ENCODE measurements at places on chromosomes 1 and 21.

DNA sequence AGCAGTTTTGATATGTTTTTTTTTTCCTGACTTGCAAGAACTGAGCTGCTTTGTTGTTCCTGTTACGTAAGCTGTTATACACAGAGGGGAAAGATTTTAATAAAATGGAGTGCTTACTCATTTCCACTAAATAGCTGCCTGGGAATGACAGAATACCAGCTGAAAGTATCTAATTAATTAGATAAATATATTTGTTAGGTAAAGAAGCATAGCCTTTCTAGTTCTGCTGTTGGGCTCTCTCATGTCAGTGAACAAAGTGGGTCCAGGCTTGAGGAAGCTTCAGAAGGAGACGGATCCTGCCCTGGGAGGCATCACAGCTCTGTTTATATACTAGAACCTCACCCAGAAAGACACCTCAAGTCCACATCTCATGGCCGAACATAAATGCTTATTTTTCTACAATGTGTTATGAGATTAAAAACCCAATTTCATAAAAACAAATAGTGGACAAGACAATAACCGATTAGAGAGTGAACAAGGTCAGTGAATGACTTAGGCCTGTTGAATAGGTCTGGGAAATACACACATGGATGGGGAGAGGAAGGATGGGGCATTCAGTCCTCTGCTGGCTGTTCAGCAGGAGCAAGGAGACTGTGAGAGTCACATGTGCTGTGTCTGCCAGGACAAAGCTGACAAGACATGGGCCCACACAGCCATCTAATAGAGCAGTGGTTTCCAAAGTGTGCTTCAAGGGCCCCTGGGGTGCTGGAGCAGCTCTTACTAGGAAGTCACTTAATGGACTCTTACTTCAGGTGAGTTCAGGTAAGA is 20.6 kb downstream of the TRAF5 start:
- no peak for DNase-seq

DNA sequence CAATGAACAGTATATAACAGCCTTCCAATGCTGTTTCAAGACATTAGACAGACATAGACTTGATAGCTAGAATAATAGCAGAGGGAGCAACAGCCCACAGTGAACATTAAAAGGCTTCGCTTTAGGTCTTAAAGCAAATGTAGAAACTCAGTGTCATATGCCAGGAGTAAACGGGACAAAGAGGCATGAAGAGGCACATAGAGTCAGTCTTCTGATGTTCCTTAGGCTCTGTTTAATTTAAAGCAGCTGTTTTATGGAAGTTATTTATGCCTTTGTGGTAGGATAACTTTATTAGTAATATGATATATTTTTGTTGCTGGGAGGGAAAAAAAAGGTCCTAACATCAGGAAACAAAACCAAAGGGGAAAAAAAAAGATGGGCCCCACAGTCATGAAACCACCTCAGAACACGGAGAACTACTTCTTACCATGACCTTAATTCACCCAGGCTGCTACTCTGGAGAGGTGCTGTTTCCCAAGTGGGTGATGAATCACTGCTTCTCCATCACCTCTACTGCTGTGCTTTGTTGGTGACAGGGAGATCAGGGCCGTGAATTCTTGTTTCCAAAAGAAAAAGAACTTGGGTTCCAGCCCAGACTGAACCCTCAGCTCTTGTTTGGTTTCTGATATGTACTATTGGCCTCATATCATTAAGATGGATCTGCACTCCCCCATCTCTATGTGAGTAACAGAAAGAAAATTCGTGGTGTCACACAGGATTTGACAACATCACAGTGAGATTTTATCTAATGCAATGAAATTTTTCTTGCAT is 616.9 kb downstream of the KIF26B start:
- no peak for DNase-seq

GRCh38 chr21:46243960-46244361 is 15.4 kb upstream of the LSS start:
- DNase-seq = no peak

DNA sequence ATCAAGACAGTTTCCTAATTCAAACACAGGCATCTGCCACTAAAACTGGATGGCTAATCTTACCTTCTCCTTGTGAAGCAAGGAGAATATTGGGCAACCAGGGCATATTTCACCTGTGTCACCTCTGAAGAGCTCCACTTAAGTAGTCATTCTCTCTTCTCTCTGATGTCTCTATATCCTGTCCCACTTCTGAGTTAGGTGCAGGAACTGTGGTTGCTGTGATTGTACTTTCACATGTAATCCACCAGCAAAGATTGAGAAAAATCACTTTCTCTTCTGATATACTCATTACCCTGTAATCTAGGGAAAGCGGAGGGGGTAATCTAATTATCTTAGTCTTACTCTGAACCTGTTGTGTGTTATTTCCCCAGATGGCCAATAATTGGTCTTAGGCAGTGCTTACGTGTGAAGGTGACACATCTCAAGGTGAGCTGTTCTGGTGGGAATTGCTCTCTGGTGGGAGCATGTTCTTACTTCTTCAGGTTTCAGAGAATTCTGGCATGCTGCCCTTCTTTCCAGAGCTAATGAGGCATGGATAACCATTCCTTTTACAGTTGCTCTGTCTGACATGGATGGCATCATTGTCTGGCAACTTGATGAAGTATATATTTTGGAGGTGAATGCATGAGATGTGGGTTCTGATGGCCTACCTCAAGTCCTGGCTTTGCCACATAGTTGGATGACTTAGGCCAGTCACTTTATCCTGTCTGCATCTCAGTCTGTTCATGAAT is 12.0 kb downstream of the XCL2 start:
- DNase-seq = no peak

DNA sequence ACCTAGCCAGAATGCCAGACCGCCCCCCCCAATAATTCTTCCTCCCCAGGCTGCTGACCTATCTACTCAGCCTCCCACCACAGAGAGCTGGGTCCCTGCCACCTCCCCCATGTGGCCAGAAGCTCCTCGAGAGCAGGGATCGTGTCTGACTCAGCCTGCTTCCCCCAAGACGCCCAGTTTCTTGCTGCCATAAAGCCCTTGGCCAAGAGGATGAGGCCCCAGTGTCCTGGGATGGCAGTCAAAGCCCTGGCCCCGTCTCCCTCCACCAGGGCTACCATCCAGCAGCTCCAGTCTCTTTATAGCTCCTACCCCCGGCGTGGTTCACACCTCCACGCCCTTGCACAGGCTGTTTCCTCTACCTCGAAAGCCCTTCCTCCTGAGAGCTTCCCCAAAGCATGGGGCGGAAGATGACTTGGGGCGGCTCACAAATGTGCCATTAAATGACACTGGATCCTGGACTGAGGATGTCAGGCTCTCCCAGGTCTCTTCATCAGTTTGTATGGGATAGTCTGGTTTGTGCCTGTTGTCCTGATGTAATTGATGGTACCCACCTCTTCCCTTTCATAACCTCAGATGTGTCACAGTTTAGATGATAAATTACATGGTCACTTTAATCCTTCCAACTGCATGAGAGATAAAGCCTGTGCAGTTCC is 13.2 kb downstream of the ADGRB2 start:
- DNase-seq = no peak

- DNase-seq = no peak
These were observed 101.8 kb downstream of the TMEM53 start for GRCh38 chr1:44572572-44572879.

DNA sequence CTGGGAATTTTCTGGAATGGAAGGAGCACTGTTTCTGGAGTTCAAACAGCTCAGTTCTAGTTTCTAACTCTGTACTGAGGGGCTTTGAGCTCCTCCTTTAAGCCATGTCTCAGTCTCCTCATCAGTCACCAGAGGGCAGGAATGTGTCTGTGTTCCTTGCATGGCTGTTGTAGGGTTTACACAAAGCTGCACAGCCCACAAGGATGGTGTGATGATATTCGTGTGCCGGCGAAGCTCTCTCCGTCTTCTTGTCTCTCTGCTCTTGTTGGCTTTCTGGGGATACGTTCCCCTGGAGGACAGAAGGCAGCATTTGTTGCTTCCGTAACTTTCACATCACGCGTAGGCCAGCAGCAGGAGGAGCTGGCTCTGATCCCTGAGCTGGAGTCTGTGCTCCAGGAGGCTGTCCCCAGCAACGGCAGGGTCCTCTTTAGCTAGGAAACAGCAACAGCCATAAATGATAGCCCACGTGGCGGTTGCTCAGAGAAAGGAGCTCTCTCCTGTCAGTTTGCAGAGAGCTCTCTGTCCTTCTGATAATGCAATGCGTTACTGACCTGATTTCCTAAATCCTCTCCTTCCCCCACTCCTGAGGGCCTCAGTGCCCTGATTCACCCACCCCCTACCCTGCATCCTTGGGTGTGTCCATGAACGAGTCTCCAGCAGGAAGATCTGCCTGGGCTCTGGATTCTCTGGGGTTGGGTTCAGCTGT is 189.2 kb upstream of the VAMP3 start:
- DNase-seq = no peak

DNA sequence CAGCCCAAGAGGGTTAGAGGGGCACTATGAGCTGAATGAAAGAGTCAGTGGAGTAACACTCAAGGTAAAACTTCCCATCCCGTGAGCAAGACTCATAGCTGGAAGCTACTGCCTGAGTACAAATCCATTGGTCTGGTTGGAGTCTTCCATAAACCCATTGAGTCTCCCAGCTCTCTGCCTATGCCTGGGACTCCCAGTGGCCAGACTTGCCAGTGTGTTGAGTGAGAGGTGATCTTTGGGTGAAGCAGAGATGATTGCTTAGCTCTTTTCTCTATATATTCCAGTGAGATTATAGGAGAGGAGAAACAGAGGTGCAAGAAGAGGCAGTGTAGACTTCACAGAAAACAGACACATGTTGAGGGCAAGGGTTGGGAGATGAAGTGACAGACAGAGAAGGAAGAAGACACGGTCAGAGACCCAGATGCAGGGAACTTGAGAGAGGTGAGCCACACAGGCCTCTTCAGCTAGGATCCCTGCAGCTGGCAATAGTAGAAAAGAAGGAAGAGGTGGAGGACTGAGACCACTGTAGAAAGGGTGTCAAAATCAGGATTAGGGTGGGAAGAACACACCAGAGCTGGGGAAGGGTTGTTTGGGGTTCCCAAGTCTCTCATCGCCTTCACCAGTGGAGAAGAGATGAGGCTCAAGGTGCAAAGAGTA is 3.7 kb downstream of the FOXD2 start:
- DNase-seq = no peak

DNA sequence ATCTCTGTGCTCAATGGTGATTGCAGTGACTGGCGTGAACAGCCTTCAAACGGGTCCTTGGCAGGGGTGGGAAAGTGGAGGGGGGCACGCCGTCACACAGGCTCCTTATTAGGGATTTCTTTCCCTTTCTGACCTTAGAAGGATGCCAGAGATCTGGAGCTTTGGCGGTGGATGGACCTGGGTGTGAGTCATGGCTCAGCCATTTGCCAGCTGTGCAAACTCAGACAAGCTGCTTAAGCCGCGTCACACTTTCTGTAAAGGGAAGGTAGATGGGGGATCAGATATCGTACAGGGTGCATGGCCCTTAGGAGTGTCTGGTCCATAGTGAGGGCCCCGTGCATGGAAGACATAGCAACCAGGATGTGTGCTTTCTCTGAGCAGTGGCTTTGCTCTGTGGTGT is 48.3 kb upstream of the C1orf174 start:
- DNase-seq = no peak

GRCh38 chr1:29893046-29893723 is 656.9 kb downstream of the PTPRU start:
- no peak for DNase-seq

DNA sequence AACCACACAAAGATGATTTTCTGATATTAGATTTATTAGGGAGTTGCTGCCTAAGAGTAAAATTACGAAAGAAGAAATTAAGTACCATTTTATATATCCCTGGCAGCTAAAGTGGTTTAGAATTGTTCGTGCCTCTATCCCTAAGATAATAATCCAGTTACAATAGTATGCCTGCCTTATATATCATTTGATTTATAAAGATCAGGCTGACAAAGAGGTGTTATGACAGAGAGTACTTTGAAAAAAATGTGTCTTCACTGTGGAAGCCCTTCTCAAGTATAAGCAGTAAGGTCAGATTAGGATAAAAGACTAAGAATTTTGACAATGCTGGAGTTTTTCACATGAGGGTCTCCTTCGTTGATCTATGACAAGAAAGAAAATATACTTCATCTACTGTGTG is 619.9 kb downstream of the ADGRL2 start:
- DNase-seq = no peak

GRCh38 chr1:22140694-22141093 is 2.2 kb downstream of the WNT4 start:
- no peak for DNase-seq

- DNase-seq = peak; percentile 57
These were observed 71.8 kb upstream of the ADAM30 start for GRCh38 chr1:119968068-119968492.

GRCh38 chr1:21814241-21814918 is 2.3 kb downstream of the LDLRAD2 start:
- no peak for DNase-seq

DNA sequence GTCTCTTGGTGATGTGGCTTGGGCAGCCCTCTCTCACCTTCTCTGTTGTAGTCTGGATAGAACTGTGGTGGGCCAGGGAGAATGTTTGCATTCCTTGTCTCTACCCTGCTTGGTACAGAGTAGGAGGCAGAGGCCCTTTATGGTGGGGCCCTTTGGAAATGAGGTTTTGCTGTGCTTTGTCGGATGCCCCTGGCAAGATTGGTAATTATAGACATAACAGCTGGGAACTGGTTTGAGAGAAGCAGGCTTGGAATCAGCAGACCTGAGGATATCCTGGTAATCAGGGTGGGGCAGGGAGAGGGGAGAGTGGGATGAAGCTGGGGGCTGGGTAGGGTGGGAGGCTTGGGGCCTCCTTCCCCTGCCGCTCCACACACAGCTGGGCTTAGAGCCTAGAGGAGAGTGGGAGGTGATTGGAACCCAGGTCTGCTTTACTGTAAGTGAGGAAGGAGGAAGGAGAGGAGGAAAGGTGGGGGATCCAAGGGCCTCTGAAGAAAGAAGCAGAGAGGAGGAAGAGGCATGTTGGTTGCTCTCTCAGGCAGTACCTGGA is 5.0 kb downstream of the VANGL2 start:
- no peak for DNase-seq

Measured in MM.1S (cell line).